ENCODE measurements at places on chromosomes 5 and 9. TPM values are rescaled to one million over a fixed set of nuclear protein-coding genes. Genes with fewer than 3 reads are reported as not detected.

- H3K4me3 ChIP-seq: no peak overlapping the region
- DNase-seq: no peak
- H3K4me1 ChIP-seq: no peaks in the 10 kb centered on the region
- peaks cover 48% of the 10 kb centered on the region for H3K27me3 ChIP-seq
- no peaks in the 10 kb centered on the region for H3K36me3 ChIP-seq
Measured at GRCh38 chr9:132585954-132586829, 3.8 kb downstream of the BARHL1 start.

PHYHD1 gene
- 46.1 TPM for total RNA-seq

DNA sequence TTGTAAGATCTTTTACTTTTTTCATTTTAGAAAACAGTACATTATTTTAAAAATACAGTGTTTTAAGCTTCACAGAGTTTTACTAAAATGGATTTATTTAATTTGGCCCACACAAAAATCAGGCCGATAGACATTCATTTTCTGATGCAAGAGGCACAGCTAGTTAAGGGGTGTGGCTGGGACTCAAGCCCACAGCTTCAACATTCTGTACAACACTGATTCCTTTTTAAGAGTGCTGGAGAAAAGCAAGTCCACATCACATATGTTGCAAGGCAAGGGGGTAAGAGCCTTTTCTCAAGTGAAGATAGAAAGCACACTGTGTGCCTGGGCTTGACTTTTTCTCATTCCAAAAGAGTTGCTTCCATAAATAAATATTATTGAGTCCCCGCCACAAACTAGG is 195.9 kb downstream of the RFK start:
- H3K4me1 ChIP-seq: no peaks in the 10 kb centered on the region
- H3K36me3 ChIP-seq: peaks cover 15% of the 10 kb centered on the region
- no peak overlapping the region for H3K27ac ChIP-seq
- H3K27me3 ChIP-seq: no peaks in the 10 kb centered on the region

DNA sequence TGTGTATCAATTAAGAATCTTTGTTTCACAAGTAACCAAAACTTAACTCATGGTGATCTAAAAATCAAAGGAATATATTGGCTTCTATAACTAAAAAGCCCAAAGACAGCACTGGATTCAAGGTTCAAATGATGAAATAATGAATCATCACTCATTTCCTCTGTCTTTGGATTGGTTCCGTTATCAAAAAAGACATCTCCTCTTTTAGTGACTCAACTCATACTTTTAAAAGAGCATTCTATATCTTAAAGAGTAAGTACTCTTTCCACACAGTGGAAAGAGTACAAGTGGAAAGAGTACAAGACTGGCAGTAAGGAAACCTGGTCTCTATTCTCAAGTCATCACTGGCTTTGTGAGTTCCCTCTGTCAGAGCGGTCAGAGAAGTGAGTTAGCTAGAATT is 141.4 kb upstream of the NMUR2 start:
- no peaks in the 10 kb centered on the region for H3K36me3 ChIP-seq
- no peak for DNase-seq
- H3K4me3 ChIP-seq: no peak overlapping the region
- no peaks in the 10 kb centered on the region for H3K4me1 ChIP-seq
- no peak overlapping the region for H3K27ac ChIP-seq
- H3K27me3 ChIP-seq: no peaks in the 10 kb centered on the region

GRCh38 chr9:110214586-110215355 is 6.8 kb upstream of the C9orf152 start:
- H3K36me3 ChIP-seq: no peaks in the 10 kb centered on the region
- DNase-seq: no peak
- no peaks in the 10 kb centered on the region for H3K4me1 ChIP-seq
- H3K27ac ChIP-seq: no peak overlapping the region
- no peak overlapping the region for H3K4me3 ChIP-seq

DNA sequence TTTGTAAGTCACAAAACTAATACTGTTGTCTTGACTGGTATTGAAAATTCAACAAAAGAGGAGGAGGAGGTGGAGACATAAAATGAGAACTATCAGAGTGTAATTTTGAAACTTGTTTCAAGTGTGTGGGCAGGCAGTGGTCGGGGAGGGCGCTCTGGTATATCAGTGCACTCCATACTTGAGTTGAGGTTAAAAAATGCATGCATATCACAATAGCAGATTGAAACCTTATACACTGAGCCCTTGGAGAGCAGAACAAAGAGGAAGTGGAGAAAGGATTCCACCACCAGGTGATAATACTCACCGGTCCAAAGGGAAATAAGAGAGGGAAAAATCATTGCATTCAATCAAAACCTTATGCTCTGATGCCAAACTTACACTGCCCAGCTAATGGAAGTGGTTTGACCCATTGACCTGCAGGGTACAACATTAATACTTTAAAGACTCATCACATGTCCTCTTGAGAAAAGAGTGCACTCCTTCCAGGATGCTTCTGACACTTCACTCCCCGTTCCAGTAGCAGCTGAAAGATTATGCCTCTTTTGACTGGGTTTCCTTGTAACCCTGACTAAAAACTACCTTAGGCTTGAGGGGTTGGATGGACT is 79.5 kb upstream of the FAM169A start:
- no peak for DNase-seq
- H3K36me3 ChIP-seq: no peaks in the 10 kb centered on the region
- H3K27ac ChIP-seq: no peak overlapping the region
- H3K4me3 ChIP-seq: no peak overlapping the region
- H3K27me3 ChIP-seq: no peaks in the 10 kb centered on the region
- peaks cover 3% of the 10 kb centered on the region for H3K4me1 ChIP-seq
